Stimulated activated CD8-positive, alpha-beta memory T cell treated with anti-CD3 and anti-CD28 coated beads, Interleukin-4, amount 100 ng/mL, for 1 hour (primary cell): ENCODE measurements at places on chromosomes 2 and 18.

- DNase-seq: no peak
Observed at GRCh38 chr2:134431838-134432434, 178.1 kb downstream of the MGAT5 start.

GRCh38 chr2:119308793-119309330 lies 57.8 kb downstream of the C2orf76 start:
- DNase-seq: no peak

- no peak for DNase-seq
Observed at GRCh38 chr2:101089942-101090799, 61.0 kb downstream of the TBC1D8 start.

DNA sequence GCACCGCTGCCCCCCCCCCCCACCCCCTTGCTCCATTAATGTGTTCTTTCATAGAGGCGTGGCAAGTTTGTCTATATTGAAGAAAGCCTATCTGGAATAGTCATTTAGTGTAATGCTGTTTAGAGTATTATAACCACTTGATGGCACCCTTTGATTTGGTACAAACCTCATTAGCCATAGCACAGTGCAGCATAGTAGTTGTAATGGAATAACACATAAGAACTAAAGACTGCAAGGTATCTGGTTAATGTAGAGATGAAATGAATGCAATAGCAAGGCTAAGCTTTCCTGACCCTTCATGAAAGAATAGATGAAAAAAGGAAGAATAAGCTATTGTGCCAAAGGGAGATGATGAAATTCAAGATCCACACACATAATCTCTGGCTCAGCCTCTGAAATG lies 81.9 kb downstream of the EHBP1 start:
- no peak for DNase-seq

DNA sequence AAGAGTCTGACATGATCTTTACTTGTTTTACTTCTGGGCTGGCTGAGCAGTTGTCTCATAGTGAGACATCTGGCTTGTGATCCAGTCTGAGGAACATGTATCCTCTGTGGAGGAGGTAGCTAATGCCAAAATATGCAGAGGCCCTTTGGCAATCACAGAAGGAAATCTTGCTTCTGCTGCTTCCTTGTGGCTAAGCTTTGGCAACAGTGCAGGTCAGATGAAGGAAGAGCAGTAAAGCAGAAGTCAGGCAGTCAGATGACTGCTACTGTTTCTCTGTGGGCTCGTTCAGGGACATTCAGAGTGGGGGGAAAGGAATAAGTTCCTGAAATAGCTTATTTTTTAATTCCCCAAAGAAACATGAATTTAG lies 22.3 kb downstream of the DOK1 start:
- DNase-seq: no peak

DNA sequence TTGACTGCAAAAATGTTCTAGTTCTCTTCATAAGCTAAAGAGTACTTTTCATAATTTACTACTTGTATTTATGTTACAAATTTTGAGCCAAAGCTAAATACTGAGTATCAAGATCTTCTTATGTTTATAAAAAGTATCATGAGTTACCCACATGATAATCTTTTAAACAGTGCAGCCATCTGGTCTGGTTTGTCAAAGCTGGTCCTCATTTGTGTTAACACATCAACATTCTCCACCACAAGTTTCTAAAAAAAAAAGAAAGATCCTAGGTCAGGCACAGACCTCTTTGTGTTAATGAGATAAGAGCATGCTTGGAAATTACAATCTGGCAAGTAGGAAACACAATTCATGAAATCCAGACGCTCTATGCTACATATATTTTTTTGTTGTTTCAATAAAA lies 75.5 kb upstream of the FRZB start:
- DNase-seq: no peak

DNA sequence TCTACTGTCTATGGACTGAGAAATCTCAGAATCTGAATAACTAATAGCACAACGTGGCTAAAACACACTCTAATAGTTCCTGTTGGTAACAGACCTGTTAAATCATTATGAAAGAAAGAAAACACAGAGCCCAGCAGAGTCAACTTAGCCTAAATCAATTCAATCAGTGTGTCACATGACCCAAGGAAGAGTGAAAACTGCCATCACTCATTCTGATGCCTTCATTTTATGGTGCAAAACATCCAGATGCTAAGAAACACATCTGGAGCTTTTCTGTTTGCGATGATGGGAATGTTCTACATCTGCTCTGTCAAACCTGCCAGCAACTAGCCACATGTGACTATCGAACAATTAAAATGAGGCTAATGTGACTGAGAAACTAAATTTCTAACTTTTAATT lies 295.7 kb upstream of the TRIB2 start:
- DNase-seq: no peak

GRCh38 chr2:30978044-30978443 lies 160.2 kb downstream of the GALNT14 start:
- no peak for DNase-seq

DNA sequence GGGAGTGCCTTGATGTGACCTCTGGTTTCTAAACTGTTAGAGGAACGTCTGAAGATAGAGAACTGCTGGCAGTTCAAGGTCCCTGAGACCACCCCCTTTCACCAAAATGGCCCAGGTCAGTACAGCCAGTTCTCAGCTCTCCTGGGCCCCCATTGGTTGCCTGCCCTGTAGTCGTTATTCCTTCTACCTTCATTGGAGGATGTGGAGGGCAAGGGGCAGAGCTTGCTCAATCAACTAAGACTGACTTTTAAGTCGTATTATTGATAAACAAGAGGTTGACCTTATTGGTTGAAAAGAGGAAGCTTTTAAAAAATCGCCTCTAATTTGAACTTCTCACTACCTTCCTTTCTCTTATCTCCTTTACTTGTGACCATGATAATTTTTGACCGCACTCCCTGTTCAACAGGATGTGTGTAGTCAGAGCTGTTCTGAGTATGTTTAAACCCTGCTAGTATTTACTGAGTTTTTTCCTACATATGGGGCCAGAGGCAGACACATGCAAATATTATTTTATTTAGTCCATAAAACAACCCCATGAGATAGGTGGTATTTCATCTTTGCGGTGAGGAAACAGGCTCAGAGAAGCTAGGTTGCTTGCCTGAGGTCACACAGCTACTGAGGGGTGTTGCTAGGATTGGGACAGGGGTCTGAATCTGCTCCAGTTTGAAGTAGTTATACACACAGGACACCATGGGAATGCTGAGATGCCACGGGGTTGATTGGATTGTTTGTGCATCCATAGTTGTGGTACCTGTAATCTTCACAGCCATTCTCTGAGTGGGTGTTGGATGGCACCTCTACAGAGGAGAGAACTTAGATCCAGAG lies 65.9 kb downstream of the TMEM247 start:
- no peak for DNase-seq

GRCh38 chr2:232886632-232887031 lies 16.6 kb downstream of the SNORC start:
- no peak for DNase-seq

GRCh38 chr2:220192994-220193753 lies 565.7 kb downstream of the SLC4A3 start:
- no peak for DNase-seq

DNA sequence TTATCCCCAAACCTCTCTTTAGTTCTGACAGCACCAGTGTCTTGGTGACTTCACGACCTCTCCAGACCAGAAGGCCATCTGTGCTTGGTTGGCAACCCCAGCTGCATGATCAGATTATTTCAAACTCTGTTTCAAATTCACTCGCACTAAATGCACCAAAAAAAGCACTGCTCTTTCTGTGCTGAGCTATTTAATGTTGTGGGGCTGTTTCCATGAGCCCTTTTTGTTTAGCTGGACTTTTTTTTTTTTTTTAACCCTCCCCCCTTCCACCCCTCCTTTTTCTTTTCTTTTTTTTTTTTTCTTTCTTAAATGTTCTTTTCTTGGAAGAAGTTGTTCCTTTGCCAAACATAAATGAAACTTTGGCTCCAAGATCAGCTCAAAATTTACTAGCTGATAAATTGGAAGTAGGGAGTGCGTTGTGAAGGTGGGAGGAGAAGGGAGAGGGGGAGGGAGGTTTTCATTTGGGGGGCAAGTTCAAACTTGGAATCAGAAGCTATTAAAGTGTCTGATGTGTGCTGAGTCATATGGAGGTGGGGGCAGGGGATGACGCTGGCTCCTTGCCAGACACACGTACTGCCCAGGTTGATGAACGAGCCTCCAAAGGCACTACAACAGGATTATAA lies 543.0 kb upstream of the TNP1 start:
- no peak for DNase-seq

DNA sequence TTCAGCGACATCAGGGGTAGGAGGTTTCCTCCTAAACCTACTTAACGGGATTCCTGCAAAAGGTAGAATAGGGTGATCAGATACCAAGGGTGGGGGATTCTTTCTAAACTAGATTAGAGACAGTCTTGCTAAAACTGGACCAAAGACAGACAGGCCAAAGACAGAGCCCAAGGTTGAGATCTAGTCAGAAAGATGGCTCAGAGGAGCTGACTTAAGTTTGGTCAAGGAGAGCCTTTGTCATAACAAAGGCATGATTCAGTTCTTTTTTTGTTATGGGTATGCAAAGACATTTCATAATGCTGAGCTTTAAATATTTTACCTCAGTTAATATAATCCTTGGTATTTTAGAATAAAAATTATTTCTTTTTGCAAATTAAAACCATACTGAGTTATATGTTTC lies 17.8 kb upstream of the GPR75 start:
- DNase-seq: no peak

DNA sequence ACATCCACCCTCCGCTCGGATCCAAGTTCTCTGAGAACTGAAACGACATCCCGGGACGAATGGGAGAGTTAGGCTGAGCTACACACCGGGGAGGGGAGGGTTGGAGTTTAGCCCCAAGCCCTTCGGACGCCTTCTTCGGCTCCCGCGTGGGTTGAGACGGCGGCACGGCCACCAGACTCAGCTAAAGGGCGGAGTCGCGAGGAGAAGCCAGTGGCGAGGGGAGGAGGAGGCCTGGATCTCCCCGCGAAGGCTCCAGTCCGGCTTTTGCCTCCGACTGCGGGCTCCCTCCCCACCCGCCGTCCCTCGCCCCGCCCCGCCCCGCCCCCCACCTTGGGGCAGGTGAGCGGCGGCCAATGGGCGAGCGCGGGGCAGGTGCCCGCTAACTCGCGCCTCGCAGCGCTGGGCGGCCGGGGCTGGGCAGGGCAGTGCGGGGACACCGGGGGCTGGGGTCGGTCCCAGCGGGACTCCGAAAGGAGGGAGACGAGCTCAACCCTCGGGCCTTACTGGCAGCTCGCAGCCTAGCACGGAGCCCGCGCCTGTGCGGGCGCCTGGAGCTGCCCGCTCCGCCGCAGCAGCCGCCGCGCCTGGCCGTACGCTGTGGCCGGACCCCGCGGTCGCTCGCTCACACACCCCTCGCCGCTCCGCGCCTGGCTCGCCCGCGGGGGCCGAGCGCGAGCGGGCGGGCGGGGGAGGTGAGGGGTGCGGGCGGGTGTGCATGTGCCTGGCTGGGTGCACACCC lies at the start of gene EMX1:
Gene EMX1, plus strand, starts transcription at position 382 of the 739 bp plus-strand sequence. Its CDS starts 334 bp downstream, at position 716.
- no peak for DNase-seq

DNA sequence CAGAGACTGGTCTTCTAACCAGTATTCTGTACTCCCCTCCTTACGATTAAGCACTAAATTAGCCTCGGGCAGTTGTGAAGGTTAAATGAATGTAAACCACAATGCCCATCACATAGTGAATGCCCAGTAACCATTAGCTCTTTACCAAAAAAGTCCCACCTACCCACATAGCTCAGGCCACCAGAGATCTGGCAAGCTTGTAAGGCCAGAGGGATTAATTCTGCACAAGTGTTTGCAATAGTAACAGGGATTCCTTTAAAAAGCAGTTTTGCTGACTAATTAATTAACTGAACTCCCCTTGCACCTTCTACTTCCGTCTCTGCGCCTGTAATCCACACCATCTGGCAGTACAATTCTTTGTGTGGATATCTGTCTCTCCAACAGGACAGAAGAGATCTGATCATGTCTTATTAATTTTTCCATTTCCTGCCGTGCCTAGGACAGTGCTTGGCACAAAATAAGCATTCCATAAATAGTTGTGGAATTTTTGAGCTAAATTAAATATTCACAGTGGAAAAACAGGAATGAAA lies 36.2 kb upstream of the IGFBP2 start:
- DNase-seq: no peak
